ENCODE measurements at places on chromosomes 6 and 20. TPM values are rescaled to one million over a fixed set of nuclear protein-coding genes. Genes with fewer than 3 reads are reported as not detected.

GRCh38 chr6:45783716-45784115 lies 231.9 kb downstream of the CLIC5 start:
- DNase-seq = no peak

- DNase-seq = no peak
These were observed 195.5 kb downstream of the EYA4 start for GRCh38 chr6:133436652-133437051.

- no peak for DNase-seq
These were observed 145.9 kb upstream of the FBXL4 start for GRCh38 chr6:99093456-99094190.

GRCh38 chr6:138806889-138807288 lies 11.0 kb downstream of the ECT2L start:
- no peak for DNase-seq

DNA sequence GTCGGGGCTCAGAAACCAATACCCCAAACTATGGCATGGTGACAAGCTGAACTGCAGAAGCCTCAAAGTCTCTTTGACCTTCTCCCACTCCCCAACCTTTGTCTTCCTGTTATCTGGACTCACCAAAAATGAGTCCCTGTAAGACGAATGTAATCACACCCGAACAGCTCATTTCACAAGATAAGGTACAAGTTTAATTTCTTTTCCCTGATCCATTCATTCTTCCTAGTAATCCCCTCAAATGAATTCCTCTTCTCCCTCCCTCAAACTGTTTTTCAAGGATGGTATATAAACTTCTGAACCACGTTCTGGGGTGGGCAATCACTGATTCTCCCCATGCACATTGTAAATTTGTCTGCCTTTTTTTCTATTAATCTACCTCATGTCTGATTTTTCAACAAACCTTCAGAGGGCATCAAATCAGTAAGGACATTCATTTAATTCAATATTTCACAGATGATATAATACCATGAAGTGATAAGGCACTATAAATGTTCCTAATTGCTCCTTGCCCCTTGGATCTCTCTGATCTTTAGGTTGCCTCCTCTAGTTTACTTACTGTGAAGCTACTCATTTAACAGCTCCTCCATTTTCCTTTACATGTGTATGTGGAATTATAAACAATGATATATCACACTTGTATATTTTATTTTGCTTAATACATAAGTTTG lies 77.2 kb downstream of the OR2B2 start:
- DNase-seq = no peak

DNA sequence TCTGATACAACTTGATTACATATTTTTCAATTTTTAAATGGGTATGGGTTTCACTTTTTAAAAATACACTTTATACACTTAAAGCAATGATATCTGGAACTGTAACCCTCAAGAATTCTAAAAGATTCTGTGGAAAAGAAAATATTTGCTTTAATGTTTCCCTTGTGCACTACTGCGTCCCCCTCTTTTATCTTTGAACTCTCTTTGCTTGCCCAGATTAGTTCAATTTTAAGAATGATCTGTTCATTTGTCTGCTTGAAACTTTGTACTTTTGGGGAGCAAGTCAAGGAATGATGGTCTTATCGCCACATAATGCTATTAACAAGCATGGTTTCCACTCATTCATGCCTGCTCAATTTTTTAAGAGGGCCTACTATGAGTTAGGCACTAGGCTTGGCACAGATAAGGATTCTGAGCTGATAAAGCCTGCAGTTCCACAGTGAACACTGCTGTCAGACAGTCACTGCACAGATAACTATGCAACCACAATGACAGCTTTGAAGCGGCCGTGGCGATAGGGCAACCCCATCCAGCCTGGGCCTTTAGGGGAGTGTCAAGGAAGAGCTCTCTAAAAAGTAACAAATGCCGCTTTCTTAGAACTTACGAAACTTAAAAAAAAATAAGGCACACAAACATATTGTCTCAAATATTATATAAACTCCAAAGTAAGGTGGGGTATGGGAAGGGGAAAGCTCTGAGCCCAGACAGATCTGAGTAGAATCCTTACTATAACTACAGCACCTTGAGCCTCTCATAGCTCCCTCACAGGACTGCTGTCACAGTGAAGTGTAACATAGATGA lies 29.7 kb downstream of the FYN start:
- DNase-seq = no peak

The CDH4 gene
- total RNA-seq = 21.0 TPM

The GABRR1 gene
- not detected for total RNA-seq
